Iris pigment epithelial cell (primary cell): ENCODE measurements at places on chromosomes 5 and 9.

GRCh38 chr9:87883990-87884389 lies 1.3 kb downstream of the SPATA31E1 start:
- no peak for DNase-seq

DNA sequence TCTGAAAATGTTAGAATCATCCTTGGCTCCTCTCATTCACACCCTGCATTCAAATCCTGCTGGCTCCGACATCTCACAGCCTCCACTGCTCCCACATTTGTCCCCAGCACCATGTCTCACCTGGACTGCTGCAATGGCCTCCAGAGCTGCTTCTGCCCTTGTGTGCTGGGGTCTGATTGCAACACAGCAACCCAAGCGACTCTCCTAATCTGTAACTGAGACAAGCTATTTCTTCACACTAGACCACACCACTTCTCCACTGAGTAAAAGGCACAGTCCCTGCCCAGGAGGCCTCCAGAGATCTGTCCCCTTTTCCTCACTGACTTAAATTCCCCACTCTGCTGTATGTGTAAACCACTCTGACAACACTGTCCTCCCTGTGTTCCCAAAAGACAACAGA lies 151.1 kb upstream of the TAS2R1 start:
- DNase-seq, result no peak

DNA sequence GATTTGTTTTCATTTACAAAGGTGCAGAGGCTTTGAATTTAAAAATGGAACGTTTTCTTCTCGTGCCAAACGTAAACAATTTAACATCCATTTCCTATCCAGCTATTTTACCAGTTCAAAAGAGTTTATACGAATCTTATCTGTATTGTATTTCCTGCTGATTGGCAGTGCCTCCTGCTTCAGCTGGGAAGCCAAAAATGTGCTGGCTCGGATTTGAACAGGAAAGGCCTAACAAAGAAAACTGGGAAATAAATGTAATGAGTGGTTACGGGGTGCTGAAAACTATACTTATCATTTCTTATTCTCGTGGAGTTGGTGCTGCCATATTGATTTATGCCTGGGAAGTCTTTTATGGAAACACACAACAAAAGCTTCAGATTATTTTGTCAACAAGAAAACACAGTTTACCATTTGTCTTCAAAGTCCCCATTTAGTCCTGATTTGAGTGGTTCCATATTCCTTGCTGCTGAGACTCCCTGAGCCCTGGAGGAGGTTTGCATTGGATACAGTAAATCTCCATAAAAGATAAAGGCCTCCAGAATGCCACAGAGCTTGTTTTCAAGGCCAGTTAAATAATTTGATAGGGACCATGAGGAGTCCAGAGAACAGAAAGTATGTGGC lies 507.4 kb downstream of the RASEF start:
- DNase-seq, result no peak

DNA sequence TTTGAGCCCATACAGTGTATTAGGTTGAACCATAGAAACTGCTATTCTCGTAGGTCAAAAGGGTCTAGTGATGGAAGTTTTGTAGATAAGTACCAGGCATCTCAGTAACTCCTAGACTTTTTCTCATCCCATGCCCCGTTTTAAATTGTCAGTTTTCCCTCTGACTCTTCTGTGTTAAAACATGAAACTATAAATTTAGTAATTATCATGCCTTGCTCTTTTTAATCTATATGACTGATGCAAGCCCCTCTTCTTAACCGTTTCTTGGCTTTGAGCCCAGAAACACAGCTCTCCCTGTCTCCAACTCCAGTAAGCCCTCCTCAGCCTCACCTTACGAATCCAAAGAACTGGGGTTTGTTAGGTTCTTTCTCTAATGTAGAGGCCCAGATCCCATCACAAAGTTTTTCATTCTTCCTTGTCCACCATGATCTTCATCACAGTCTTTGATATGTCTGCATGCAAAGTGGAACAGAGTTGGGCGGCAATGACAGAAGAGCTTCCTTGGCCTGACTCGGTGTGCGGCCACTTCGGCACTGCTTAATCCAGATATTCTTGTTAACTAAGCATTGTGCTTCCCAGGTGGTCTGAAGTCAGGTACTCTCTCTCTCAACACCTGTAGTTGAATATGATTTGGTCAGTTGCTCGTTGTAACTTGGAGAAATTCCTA lies 21.1 kb downstream of the RGMB start:
- no peak for DNase-seq

- no peak for DNase-seq
Measured at GRCh38 chr5:171531638-171532037, 112.2 kb downstream of the FGF18 start.
